Frontal cortex (tissue), 4 donors: ENCODE measurements at places on chromosomes 11 and 22. TPM values are rescaled to one million over a fixed set of nuclear protein-coding genes. Genes with fewer than 3 reads are reported as not detected.

DNA sequence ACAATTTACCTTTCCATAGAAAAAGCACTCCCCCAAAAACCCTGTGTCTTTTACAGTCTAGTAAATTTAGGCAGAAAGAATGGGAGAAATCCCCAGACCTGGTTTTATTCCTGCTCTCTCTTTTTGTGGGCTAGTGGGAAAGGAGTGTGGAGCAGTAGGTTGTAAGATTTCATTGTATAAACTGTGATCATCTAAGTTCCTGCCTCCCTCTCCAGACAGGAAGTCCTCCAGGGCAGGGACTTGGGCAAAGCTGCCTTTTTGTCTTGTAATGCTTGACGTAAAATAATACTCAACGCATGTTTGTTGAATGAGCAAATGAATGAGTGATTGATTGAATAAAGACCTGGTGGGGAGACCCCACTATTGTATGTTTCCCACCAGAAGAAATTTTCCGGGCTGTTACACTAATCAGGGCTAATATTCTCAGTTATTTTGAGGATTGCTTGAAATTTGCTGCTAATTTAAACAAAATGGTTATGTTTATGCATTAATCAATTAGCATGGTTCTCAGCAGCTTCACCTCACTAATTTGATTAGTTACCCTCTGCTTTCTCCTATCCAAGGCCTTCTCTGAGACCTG, 36.3 kb downstream of the CSNK2A3 start:
- no peak for DNase-seq

- DNase-seq: no peak
Measured at GRCh38 chr11:8330404-8330803, 66.7 kb upstream of the LMO1 start.

The FXYD2 gene
- total RNA-seq: 0.82 TPM

- DNase-seq: no peak
Measured at GRCh38 chr22:22001664-22002525, 19.3 kb upstream of the TOP3B start.

- no peak for DNase-seq
Measured at GRCh38 chr11:64859542-64860414, 15.3 kb upstream of the CDC42BPG start.

The CALCA gene
- not detected for total RNA-seq

The CDON gene
- total RNA-seq: 32.6 TPM

DNA sequence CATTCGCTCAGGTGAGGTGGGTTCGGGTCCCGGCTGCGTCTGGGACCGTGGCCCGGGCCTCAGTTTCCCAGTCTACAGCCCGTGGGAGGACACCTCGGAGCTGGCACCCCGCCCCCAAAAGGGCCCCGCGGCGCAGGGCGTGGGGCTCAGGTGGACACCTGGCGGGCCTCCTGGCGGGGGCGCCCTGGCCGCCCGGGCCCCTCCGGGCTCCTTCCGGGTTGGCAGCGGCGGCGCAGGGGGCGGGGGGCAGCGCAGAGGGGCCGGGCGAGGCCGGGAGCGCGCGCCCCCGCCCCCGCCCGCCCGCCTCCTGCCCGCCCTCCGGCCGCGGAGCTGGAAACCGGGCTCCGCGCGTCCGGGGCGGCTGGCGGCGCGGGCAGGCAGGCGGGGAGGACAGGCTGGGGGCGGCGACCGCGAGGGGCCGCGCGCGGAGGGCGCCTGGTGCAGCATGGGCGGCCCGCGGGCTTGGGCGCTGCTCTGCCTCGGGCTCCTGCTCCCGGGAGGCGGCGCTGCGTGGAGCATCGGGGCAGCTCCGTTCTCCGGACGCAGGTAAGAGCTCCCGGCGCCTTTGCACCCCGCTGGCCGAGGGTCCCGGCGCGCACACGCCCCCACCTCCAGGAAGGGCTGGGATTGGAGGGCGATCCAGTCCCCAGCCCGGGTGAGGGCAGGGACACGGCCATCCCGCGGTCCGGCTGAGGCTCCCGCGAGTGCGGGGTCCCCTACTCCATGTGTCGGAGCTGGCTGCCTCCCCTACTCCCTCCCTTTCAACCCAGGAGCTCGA, at the start of gene EMID1:
Gene EMID1, plus strand, starts transcription at position 303 of the 778 bp plus-strand sequence. Its CDS starts 143 bp downstream, at position 446.
- peak; percentile 69 for DNase-seq

The CAT gene
- 55.0 TPM for total RNA-seq

- DNase-seq: no peak
Measured at GRCh38 chr11:44017443-44018126, 30.2 kb upstream of the ACCSL start.

The TMEM191C gene
- total RNA-seq: 2.4 TPM

DNA sequence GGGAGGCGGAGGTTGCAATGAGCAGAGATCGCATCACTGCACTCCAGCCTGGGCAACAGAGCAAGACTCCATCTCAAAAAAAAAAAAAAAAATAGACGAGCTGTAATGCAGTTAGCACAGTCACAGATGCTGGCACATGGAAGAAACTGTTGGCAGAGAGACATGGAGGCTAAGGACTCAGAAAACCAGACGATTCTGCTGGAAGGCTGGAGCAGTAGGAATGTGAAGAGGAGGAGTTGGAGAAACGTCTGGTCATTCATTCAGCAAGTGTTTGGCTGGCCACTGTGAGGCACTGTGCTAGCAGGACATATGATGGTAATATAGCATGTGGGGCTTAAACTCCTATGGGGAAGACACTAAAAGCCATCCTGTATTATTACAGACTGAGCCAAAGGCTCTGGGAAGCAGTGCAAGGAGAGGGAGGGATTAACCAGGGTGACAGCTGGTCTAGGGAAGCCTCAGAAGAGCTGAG, 5.0 kb downstream of the UQCR10 start:
- DNase-seq: no peak

The LYVE1 gene
- 6.9 TPM for total RNA-seq

DNA sequence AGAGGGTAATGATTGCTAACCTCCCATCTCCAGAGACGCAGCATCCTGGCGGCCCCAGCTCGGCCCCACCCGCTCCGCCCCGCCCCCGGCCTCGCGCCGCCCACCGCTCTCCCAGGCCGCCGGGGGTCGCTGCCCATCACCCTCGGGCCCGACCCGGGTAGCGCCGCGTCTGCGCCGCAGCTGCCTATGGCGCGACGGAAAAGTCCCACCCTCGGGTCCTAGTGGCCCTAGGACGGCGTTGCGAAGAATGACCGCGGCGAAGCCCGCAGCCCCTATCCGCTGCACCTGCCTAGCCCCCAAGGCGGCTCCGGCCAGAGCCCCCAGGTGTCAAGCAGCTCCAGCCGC, 457 bp downstream of the CPSF7 start:
- DNase-seq: peak; percentile 65

- no peak for DNase-seq
Measured at GRCh38 chr11:35763765-35764164, 101.2 kb downstream of the TRIM44 start.

DNA sequence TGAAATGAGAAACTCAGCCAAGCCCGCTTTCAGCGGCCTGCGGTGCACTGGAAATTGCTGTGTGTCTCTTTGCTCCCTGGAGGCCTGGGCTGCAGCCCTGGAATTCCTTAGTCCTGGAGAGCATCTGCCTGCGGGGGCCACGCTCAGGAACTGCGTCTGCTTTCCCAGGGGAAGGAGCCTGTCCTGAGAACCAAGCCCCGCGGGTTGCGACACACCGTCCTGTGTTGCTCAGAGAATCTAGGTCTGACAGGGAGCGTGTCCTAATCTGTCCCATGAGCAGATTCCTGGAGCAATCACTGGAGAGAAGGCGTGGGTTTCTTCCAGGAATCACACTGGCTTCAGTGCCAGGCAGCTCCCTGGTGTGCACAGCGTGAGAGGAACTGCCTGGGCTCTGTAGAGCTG, 708.1 kb downstream of the BRD1 start:
- no peak for DNase-seq

The TRIM29 gene
- total RNA-seq: not detected
